ENCODE measurements at places on chromosomes 3 and 15. TPM values are rescaled to one million over a fixed set of nuclear protein-coding genes. Genes with fewer than 3 reads are reported as not detected.
A peak's percentile ranks its signal among the peaks of the same experiment; 100 is the strongest.

DNA sequence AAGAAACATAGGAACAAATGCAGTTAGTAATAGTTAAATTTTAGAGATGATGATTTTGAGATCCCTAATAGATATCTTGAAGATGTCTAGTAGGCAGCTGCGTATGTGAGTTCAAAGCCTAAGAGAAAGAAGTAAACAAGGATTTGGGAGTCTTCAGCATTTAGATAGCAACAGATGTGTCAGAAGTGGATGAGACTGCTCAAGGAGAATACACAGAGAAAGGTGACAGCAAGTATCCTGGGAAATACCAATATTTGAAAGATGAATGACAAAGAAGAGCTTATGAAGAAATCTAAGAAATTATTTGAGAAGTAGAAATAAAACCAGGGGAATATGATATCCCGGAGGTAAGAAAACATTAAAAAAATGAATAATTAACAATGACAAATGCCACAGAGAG, 130.9 kb downstream of the PCCB start:
- DNase-seq: no peak
- no peaks in the 10 kb centered on the region for H3K27me3 ChIP-seq
- no peak overlapping the region for H3K27ac ChIP-seq
- H3K4me1 ChIP-seq: no peaks in the 10 kb centered on the region

DNA sequence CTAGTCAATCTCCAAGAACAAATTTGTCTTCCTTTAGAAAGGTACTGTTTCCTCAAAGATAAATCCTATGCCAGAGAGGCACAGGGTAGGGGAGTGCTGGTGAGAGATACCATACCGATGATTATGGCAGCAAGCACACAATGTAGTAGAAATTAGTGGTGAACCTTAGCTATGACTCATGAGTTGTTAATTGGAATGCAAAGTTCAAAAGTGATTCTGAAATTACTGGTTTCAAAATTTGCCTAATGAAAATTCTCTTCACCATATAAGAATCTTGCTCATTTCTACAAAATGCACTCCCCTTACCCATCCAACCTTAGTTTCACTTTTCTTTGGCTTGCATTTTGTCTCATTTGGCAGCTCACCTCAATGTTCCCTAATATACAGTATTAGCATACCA, 139.5 kb upstream of the SLC2A2 start:
- no peak overlapping the region for H3K4me3 ChIP-seq
- no peaks in the 10 kb centered on the region for H3K36me3 ChIP-seq

DNA sequence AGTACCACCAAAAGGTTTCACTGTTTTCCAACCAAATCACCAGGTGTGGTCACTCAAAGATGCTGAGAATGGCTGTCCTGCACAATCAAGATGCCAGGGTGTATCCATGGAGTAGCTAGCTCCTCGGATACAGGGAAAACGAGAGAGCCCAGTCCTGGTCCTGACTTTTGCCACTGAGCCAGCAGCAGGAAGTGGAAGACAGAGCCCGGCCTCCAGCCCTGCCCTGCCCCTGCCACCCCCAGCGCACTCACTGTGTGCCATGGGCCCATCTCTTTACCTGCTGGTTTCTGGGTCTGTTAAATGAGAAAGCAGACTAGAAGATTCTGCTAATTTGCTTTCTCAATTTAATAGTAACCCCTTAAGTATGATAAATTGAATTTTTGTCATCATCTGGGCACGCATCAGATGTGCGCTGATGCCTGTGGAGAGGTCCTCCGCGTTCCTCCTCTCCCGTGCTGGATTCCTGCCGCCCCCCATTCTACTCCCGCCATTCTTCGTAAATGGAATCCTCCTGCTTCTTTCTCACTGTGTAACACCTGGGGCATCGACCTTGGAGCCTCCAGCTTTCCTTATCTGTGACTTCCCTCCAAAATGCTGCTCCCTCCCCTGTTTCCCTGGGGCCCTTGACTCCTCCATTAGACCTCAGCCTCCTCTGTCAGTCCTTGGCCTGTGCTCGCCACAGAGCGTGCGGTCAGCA, 18.0 kb downstream of the TNFAIP8L3 start:
- H3K27ac ChIP-seq: no peak overlapping the region
- no peak for DNase-seq
- H3K4me3 ChIP-seq: no peak overlapping the region
- H3K36me3 ChIP-seq: no peaks in the 10 kb centered on the region

GRCh38 chr3:132294906-132295305, 22.3 kb upstream of the ACP3 start:
- H3K36me3 ChIP-seq: no peaks in the 10 kb centered on the region
- H3K4me3 ChIP-seq: peak overlapping the region; percentile 55
- no peaks in the 10 kb centered on the region for H3K27me3 ChIP-seq
- H3K27ac ChIP-seq: no peak overlapping the region
- H3K4me1 ChIP-seq: no peaks in the 10 kb centered on the region

Gene APH1B
- 20.5 TPM for total RNA-seq

DNA sequence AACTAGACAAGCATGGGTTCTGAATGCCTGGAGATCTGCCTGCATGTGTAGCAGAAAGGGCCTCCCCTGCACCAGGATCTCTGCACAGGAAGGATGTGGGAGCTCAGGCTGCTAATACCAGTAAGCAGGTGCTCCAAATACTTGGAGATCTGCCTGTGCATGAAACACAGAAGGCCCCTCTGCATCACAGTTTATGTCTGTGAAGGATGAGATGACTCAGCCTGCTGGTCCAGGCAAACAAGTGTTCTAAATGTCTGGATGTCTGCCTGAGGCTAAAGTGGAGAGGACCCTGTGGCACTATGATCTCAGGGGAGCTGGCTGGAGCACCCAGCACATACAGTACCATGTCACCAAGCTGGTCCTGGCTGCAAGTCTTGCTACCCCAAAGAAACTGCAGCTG, 678.8 kb downstream of the MCTP2 start:
- no peak overlapping the region for H3K27ac ChIP-seq
- H3K4me1 ChIP-seq: no peaks in the 10 kb centered on the region
- H3K4me3 ChIP-seq: no peak overlapping the region
- no peaks in the 10 kb centered on the region for H3K27me3 ChIP-seq

Gene SQOR
- not detected for total RNA-seq

Gene SAMD7
- not detected for total RNA-seq

Gene NGRN
- 89.3 TPM for total RNA-seq

GRCh38 chr3:132539681-132540080, 57.4 kb upstream of the ACKR4 start:
- no peaks in the 10 kb centered on the region for H3K27me3 ChIP-seq
- no peak overlapping the region for H3K4me3 ChIP-seq
- H3K36me3 ChIP-seq: peaks cover 48% of the 10 kb centered on the region
- H3K27ac ChIP-seq: no peak overlapping the region
- peaks cover 17% of the 10 kb centered on the region for H3K4me1 ChIP-seq

Gene DAPK2
- 1.4 TPM for total RNA-seq

DNA sequence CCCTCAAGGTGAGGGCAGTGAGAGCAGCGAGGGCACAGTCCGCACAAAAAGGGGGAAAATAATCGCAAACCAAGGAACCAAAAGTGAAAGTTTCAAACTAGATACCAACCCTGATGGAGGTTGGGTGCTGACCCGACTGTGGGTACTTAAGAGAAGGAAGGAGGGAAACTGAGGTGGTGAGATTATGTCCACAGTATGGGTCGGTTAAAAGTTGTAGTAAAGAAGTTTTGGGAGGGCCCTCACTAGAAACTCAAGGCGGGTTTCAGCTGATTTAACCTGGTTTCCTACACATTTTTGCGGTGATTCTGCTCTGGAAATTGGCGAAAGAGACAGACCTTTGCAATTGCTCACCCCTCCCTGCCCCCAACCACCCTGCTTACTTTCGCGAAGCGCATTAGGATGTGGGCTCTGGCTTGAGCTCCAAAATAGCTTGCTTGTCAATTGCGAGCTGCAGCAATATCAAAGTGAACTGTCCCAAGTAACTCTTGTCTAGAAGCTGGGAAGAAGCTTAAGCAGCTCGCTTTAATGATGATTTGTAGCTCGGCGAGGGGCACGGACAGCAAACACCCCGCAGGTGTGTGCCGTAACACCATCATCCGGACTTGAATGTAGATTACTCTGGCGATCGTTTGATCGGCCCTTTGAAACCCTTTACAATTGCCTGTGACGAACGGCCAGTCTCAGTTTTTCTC, 15.8 kb downstream of the SOX2 start:
- H3K4me3 ChIP-seq: peak overlapping the region; percentile 72
- H3K27me3 ChIP-seq: peaks cover 90% of the 10 kb centered on the region
- no peaks in the 10 kb centered on the region for H3K36me3 ChIP-seq
- peak; percentile 76 for DNase-seq
- peak overlapping the region; percentile 95 for H3K27ac ChIP-seq

DNA sequence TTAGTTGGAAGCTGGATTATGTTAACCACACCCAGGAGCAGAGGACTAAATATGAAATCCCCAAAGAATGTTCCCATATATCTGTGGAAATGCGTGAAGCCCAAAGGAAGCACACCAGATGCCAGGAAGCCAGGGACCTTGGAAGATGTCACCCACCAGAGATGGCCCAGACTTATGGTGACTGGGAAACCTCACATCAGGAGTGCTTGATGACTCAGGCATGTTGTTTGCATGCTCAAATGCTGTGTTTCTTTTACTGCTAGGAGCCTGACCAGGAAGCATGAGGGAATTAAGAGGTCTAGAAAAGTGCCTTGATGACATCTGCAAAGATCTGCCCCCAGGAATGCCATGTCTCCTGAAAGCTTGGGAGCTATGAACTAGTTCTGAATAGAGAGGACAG, 109.0 kb upstream of the SLC2A2 start:
- H3K27me3 ChIP-seq: no peaks in the 10 kb centered on the region
- H3K27ac ChIP-seq: no peak overlapping the region
- no peak overlapping the region for H3K4me3 ChIP-seq
- H3K4me1 ChIP-seq: peaks cover 4% of the 10 kb centered on the region
- no peaks in the 10 kb centered on the region for H3K36me3 ChIP-seq

DNA sequence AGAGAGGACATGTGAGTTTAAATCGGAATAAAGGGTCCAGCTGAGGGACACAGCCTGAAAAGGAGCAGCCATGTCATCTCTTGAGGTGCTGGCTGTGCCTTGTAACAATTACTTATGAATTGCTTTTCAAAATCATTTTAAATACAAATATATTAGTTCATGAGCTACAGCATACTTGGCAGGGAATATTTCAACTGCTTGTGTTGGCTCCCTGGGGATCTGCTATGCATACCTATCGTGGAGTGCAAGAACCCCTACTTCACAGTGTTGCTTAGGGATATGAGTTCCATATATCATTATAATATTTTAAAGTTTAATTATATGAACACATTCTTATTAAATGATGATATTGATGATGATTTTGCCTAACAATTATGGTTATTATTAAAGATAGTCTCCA, 19.1 kb upstream of the P2RY14 start:
- DNase-seq: no peak
- no peaks in the 10 kb centered on the region for H3K4me1 ChIP-seq
- no peaks in the 10 kb centered on the region for H3K27me3 ChIP-seq
- no peaks in the 10 kb centered on the region for H3K36me3 ChIP-seq
- H3K4me3 ChIP-seq: no peak overlapping the region

DNA sequence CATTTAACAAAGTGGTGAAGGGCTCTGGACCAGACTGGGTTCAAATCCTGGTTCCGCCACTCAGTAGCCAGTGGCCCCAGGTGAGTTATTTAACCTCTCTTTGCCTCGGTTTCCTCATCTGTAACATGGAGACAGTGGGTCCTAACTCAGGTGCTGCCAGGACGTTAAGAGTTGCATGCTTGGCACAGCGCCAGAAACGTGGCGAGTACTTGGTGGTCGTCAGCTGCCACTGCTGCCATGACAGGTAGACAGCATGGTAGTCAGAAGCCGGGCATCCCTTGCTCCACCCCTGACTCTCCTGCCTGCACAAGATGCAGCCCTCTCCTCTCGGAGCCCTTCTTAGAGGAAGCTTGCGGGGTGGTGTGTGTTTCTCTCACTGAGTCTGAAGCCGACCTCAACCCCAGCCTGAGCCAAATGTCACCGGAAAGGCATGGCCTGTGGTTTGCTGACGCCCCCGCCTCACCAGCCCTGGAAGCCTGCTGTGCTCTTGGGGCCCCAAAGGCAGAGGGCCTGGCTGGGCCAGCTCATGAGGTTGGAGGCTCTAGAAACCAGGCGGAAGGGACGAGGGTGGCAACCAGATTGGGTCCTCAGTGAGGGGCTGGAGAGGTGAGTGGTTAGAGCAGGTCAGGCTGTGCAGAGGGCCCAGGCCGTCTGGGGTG, 160.8 kb upstream of the TLE3 start:
- no peak for DNase-seq
- peaks cover 5% of the 10 kb centered on the region for H3K27me3 ChIP-seq
- H3K27ac ChIP-seq: no peak overlapping the region
- no peaks in the 10 kb centered on the region for H3K36me3 ChIP-seq
- no peaks in the 10 kb centered on the region for H3K4me1 ChIP-seq
- H3K4me3 ChIP-seq: no peak overlapping the region

GRCh38 chr3:12871404-12871983, 30.1 kb upstream of the RPL32 start:
- no peaks in the 10 kb centered on the region for H3K36me3 ChIP-seq
- H3K27ac ChIP-seq: no peak overlapping the region
- no peaks in the 10 kb centered on the region for H3K4me1 ChIP-seq
- peaks cover 26% of the 10 kb centered on the region for H3K27me3 ChIP-seq
- no peak for DNase-seq

DNA sequence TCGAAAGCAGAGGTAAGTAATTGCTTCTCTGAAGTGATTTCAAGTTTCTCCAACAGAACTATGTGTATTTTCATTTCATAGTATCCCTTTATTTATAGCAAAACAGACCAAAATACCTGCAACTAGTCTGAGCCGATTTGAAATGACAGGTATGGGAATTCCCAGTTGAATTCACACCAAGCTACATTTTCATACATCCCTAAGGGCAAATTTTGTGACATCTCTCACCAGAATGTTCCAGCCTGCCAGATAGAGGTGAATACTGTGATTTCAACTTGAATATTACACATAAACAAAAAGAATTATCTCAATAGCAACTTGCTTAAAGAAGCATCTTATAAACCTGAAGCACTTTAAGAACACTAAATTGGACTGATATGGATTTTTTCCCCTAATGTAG, 235.7 kb downstream of the SLC9A9 start:
- no peaks in the 10 kb centered on the region for H3K27me3 ChIP-seq
- no peaks in the 10 kb centered on the region for H3K36me3 ChIP-seq
- no peaks in the 10 kb centered on the region for H3K4me1 ChIP-seq
- no peak overlapping the region for H3K27ac ChIP-seq
- H3K4me3 ChIP-seq: no peak overlapping the region

DNA sequence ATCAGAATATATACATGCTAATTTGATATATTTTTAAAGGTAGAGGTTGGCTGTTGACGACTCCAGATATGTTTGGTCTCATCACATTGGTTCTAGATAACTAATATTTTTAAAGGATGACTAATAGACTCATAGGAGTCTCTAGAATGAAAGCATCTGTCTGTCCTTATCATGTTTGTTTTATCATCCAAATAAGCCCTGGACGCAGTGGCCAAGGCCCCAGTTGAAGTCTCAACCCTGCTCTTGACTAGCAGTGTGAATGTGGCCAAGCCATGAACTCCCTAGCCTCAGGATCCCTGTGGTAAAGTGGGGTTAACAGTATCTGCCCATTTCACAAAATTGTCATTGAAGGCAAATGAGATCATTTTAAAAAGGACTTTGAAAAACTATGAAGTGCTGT, 53.6 kb downstream of the ABHD2 start:
- H3K27ac ChIP-seq: no peak overlapping the region
- H3K4me3 ChIP-seq: no peak overlapping the region
- no peaks in the 10 kb centered on the region for H3K4me1 ChIP-seq

All from endodermal cell (in vitro differentiated cells).